ENCODE measurements at places on chromosomes 5 and 9.

DNA sequence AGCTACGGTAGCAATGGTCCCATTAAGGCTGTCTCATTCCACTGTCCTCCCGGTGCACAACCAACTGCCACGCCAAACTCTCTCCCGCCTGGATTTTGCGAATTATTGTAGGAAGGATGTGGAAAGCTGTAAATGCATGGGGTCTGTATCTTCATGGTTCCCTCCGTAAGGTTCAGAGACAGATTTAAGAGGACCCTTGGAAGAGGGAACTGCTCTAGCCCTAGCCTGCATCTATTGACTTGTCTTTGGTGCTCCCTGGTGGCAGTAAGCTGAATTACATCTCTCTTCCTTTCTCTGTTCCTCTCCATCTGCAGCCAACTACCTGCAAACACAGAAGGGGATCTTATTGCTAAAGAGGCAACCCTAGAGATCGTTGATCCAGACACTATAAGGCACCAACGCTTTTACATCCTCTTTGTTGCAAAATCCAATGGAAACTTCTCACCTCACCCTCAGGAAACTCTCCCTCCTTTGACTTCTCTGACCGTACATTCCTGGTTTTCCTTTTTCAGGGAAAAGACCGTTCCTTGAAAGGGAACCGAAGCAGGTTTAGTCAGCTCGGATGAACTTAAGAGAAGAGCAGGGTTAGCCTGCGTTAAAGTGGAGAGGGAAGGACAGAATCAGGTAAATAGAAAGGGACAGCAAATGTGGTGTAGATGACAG lies 11.9 kb downstream of the CAPSL start:
- DNase-seq = peak; percentile 50

GRCh38 chr9:129306318-129306973 lies 128.4 kb upstream of the IER5L start:
- DNase-seq = no peak

GRCh38 chr9:3894772-3895171 lies 369.0 kb upstream of the RFX3 start:
- DNase-seq = peak; percentile 21

DNA sequence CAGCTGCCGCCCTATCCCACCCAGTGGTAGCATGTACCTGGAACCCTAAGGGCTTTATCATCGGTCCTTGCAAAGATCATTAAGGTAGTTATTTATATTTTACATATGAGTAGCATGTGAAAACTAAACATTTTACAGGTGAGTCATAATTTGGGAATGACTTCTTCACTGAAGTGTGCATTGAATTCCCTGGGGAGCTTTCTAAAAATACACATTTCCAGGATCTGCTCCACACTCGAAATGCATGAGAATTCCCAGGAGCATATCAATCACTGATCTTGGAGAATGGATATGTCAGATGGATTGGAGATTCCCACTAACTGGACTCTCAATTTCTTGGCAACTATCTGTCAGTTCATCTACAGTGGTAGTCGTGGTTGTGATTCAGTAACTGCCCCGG lies 717.5 kb downstream of the IRX1 start:
- DNase-seq = no peak

GRCh38 chr9:6630502-6631206 lies 14.9 kb downstream of the GLDC start:
- DNase-seq = no peak

DNA sequence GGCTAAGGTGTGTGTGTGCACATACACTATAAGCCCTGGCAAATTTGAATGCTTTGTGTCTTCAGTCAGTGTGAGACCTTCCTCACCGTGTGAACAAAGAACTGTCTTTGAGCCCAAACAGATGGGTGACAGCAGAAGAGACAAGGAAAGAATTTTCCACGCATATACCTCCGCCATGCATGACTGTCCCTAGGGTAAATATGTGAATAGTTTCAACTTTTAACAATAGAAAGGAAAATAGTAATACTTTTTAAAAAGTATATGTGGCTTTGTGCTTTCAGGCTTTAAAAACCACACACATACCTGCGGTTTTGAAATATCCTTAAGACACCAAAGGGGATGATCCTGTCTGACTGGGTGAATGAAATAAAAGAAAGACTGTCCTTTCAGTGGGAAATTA lies 438.6 kb upstream of the MPDZ start:
- no peak for DNase-seq

GRCh38 chr9:135536216-135536615 lies 9.7 kb upstream of the OBP2A start:
- DNase-seq = peak; percentile 65

DNA sequence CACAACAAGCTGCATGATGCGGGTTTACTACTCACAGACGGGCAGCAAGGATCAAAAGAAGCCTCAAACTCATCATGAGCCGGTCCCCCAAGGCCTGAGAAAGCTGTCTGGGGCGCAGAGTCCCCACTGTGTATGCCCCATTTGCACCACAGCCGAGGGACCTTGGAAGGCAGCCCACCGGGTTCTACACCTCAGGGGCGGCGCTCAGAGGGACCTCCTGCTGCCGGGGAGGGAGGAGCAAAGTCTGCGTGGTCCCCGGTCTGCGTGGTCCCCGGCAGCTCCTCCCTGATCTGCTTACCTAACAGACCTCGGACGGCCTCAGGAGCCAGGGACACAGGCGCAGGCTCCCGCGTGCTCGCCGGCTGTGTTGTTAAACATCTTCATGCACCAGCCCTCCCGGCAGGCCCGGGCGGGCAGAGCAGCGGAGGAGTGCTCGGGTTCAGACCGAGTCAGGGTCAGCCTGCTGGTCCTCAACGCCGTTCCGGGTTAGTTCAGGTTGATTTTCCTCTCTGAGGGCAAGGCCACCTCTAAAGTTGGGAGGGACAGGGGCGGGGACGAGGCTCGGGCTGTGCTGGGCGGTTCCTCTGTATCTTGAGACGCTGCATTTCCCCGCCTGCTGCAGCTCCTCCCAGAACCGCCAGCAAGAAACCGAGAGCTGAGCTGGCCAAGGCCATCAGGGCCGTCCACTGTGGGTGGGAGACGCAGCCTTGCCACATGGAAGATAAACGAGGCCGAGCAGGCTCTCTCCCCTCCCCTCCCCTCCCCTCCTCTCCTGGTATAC lies 74.6 kb downstream of the MRPL36 start:
- peak; percentile 54 for DNase-seq

Data from hepatic stellate cell (primary cell).